ENCODE measurements at places on chromosomes 1 and 21. TPM values are rescaled to one million over a fixed set of nuclear protein-coding genes. Genes with fewer than 3 reads are reported as not detected.

DNA sequence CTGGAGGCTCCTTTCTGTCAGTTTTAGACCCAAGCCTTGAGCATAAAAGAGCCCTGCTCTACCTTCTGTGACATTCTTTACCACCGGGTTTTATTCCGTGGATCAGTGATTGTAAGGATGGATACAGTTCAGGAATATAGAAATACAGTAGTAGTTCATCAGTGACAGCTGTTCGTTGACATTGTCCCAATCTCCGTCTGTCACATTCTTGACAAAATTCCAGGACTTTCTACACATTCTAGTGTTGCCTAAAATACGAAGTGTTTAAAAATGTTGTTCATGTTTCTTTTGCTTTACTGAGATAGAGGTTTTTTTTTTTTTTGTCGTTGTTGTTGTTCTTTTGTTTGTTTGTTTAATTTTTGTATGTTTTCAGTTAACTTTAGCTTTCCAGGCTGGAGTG lies 29.9 kb downstream of the MAP10 start:
- DNase-seq, result no peak

DNA sequence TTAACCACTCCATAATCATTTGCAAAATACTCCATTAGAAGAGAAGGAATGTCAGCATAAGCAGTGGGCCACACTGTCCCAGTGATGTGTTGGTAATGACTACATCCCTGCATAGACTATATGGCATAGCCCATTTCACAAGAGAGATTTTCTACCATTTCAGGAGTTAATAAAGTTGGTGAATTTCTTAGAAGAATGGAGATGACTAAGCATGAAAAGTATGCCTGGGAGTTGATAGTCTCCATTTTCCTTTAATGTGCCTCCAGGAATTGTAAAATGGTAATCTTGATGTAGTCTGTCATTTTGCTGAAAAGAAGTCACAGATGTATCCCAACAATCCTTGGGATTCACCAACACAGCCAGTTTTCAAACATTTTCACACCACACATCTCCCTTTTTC lies 608.8 kb upstream of the CHRM3 start:
- DNase-seq, result no peak

FRRS1 gene
- 3.1 TPM for total RNA-seq

- DNase-seq, result no peak
Observed at GRCh38 chr1:152902636-152903035, 5.7 kb upstream of the IVL start.

DNA sequence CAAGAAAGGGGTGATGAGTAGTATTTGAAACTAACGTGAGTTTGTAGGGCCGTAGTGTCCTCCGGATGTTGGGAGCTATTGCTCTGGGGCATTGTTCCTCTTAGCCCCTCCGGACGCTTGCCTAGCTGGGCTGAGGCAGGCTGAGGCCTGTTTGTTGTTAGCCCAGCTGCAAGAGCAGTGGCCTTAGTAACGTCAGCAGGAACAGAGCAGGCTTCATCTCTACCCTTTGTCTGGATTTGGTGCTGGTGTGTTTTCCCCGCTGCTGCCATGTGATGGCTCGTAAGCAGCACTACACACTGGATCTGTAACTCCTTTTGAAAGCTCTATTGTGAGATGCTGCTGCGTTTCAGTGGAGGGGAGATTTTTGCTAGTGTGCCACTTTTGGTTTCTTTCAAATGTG lies 57.6 kb downstream of the DNM3 start:
- DNase-seq, result no peak
